Esophagus squamous epithelium (tissue), 5 donors: ENCODE measurements at places on chromosomes 16 and 17. TPM values are rescaled to one million over a fixed set of nuclear protein-coding genes. Genes with fewer than 3 reads are reported as not detected.

ZNRF1 gene
- 31.6 TPM for total RNA-seq

DNA sequence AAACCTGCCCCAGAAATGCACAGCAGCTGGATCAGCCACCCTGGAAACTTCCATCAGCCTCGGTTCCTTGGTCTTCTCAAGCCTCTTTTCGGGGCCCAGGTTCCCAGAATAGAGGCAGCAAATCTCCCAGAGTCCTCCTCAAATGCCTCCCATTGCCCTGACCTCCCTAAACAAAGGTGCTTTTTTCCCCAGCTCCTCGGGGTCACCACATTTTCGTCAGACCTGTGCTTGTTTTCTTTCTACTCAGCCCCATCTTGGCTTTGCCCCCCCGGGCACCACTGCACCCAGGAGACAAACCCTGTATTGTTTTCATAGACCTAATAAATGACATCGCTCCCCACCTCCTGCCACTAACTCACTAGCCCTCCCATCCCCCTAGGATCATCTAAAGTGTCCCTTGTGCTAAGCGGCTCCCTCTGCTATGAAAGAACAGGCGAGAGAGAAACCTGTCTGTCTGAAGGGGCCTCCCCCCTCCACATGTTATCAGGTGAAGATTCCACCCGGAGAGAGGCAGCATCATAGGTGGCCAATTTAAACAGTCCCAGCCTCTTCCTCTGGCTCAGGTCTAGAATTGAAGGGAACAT, 451.1 kb downstream of the SOX9 start:
- no peaks in the 10 kb centered on the region for H3K4me1 ChIP-seq
- no peak for DNase-seq
- H3K27ac ChIP-seq: no peak overlapping the region
- peaks cover 33% of the 10 kb centered on the region for H3K27me3 ChIP-seq

DNA sequence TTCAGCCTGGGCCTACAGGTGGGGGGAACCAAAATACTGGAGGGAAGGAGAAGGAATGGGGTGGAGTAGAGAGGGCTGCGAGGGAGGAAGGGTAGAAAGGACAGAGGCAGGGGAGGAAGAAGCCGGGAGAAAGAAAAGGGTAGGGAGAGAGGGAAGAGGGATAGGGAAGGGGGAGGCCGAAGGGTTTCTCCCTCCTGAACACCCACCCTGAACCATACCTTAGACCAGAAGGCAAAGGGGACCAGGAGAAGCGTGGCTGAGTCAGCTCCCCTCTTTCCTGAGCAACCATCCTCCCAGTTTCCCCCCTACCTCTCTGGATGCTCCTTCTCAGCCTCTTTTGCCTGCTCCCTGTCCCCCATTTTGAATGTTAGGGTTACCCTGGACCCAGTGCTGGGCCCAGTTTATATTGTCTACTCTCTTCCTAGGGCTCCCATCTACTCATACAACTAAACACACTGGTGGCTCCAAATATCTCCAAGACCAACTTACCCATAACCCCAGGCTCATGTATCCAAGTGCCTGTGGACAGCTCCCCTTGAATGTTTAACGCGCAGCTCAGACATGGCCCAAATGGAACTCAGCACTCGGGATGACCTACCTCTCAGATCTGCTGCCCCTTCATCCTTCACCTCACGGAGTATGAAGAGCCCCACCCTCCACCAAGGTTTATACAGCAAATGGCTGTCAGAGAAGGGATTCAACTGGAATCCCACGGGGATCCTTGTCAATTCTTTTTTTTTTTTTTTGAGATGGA, 7.8 kb downstream of the TSPOAP1 start:
- no peak overlapping the region for H3K27ac ChIP-seq
- no peaks in the 10 kb centered on the region for H3K27me3 ChIP-seq
- DNase-seq: no peak
- H3K4me1 ChIP-seq: peaks cover 6% of the 10 kb centered on the region
- H3K36me3 ChIP-seq: no peaks in the 10 kb centered on the region

GPR142 gene
- not detected for total RNA-seq

DNA sequence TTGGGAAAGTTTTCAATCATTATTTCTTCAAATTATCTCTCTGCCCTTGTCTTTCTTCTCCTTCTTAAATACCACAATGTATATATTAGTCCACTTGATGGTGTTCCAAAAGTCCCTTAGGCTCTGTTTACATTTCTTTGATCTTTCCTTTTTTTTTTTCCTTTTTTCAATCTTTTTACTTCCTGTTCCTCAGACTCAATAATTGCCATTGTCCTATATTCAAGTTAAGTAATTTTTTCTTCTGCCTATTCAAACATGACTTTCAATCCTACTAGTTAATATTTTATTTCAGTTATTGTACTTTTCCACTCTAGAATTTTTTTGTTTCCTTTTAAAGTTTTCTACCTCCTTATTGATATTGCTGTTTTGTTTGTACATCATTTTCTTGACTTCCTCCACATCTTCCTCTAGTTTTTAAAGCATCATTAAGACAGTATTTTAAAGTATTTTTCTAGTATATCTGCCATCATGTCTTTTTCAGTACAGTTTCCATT, 15.8 kb upstream of the UQCRC2 start:
- H3K36me3 ChIP-seq: no peaks in the 10 kb centered on the region
- H3K27ac ChIP-seq: no peak overlapping the region
- H3K4me1 ChIP-seq: no peaks in the 10 kb centered on the region
- no peak overlapping the region for H3K4me3 ChIP-seq

SMIM5 gene
- 7.4 TPM for total RNA-seq

DNA sequence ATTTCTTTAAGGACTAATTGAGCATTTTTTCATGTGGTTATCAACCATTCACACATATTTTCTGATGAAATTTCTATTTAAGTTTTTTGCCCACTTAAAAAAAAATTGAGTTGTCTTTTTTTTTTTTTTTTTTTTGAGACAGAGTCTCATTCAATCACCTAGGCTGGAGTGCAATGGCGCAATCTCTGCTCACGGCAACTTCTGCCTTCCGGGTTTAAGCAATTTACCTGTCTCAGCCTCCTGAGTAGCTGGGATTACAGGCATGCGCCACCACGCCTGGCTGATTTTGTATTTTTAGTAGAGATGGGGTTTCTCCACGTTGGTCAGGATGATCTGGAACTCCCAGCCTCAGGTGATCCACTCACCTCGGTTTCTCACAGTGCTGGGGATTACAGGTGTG, 34.3 kb downstream of the RAB11FIP3 start:
- no peaks in the 10 kb centered on the region for H3K36me3 ChIP-seq
- H3K4me1 ChIP-seq: no peaks in the 10 kb centered on the region
- H3K27ac ChIP-seq: no peak overlapping the region

- no peak overlapping the region for H3K27ac ChIP-seq
- no peak for DNase-seq
- H3K36me3 ChIP-seq: no peaks in the 10 kb centered on the region
- H3K4me3 ChIP-seq: no peak overlapping the region
- H3K4me1 ChIP-seq: no peaks in the 10 kb centered on the region
- no peaks in the 10 kb centered on the region for H3K27me3 ChIP-seq
These were observed 22.3 kb downstream of the ADGRG5 start for GRCh38 chr16:57564571-57565270.

- no peaks in the 10 kb centered on the region for H3K36me3 ChIP-seq
- no peak overlapping the region for H3K27ac ChIP-seq
- DNase-seq: no peak
- H3K4me1 ChIP-seq: peaks cover 3% of the 10 kb centered on the region
- no peak overlapping the region for H3K4me3 ChIP-seq
These were observed 42.5 kb upstream of the KSR1 start for GRCh38 chr17:27413792-27414191.

ENPP7 gene
- total RNA-seq: not detected

GRCh38 chr17:202501-202951, 21.1 kb upstream of the DOC2B start:
- H3K4me3 ChIP-seq: no peak overlapping the region
- no peak for DNase-seq
- H3K36me3 ChIP-seq: no peaks in the 10 kb centered on the region
